ENCODE measurements at places on chromosomes 1 and 21.

DNA sequence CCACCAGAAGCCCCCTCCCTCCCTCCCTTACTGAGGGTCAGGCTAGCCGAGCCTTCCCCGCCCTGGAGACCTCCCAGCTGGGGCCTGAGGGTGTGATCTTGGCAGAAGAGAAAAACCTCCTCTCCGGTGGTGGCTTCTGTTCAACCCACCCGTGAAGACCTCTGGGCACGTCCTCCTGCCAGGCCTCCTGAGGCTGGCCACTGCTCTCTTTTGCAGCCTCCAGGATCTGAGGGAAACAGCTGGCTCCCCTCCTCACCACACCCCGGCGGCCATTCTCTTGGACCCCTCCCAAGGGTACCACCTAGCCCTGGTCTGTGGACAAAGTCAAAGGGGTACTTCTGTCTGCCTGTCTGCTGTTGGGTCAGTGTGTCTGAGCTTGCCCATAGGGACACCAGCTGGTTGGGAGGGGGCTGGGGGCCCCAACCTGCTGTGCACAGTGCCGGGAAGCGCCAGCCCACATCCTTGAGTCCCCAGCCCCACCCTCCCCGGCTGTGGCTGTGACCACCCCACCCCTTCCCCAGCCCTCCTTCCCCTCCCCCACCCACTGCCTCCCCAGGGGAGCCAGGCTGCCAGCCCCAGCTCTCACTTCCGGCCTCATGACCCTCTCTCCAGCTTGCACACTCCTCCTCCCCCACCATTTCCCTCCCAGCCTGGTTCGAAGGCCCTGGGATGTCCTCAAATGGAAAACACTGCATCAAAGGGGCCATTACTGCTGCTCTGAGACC, 48.1 kb downstream of the AHDC1 start:
- DNase-seq = no peak

- DNase-seq = no peak
These were observed 13.5 kb downstream of the HIVEP3 start for GRCh38 chr1:41905093-41905675.

GRCh38 chr1:243406424-243406823, 150.6 kb downstream of the SDCCAG8 start:
- DNase-seq = no peak

- no peak for DNase-seq
These were observed 139.4 kb upstream of the RAB4A start for GRCh38 chr1:229131243-229132105.

GRCh38 chr1:219461981-219462400, 150.9 kb downstream of the ZC3H11B start:
- DNase-seq = no peak

DNA sequence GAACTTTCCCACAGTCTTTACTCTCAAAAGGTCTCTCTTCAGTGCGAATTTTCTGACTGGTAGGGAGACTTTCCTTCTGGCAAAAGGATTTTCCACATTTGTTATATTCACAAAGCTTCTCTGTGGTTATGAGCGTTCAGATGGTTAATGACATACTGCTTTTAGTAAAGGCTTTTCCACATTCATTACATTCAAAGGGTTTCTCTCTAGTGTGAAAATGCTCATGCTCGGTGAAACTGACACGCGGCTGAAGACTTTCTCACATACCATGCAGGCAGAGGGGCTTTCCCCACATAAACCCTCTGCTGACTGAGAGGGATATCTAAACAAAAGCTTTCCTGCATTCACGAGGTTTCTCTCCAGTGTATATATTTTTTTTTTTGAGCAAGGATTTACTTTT, 9.9 kb upstream of the KLF18 start:
- no peak for DNase-seq

- no peak for DNase-seq
These were observed 1.7 kb downstream of the ISG15 start for GRCh38 chr1:1014799-1015681.

- DNase-seq = no peak
These were observed 17.1 kb upstream of the EDN2 start for GRCh38 chr1:41501581-41501980.

DNA sequence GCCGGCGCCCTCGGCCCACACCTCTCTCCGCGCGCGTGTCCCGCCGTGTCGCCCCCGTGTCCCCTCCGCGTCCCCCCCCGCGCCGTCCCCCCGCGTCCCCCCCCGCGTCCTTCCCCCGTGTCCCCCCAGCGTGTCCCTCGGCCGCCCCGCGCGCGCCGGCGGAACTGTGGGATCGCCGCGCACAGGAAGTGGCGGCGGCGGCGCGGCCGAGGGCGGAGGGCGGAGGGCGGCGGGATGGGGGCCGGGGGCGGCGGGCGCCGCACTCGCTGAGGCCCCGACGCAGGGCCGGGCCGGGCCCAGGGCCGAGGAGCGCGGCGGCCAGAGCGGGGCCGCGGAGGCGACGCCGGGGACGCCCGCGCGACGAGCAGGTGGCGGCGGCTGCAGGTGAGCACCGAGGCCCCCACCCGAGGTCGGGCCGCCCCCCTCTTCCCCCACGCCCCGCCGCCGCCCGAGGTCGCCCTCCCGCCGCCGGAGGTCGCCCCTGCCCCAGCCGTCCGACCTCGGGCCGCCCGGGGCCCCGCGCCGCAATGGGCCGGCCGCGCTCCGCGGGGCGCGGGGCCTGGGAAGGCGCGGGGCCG, at the start of gene AGPAT3:
TSS of gene AGPAT3 (plus strand) at position 262 of the 578 bp plus-strand sequence. CDS start 94,459 bp downstream, outside the sequence.
- DNase-seq = no peak
